ENCODE measurements at places on chromosomes 11 and 22. TPM values are rescaled to one million over a fixed set of nuclear protein-coding genes. Genes with fewer than 3 reads are reported as not detected.

SPDYC gene
- not detected for polyA plus RNA-seq

STK33 gene
- 2.0 TPM for polyA plus RNA-seq

RBM14 gene
- not detected for polyA plus RNA-seq

FOLR3 gene
- polyA plus RNA-seq = not detected

MN1 gene
- polyA plus RNA-seq = 11.5 TPM

MOGAT2 gene
- not detected for polyA plus RNA-seq

NCAM1 gene
- polyA plus RNA-seq = 149 TPM

TMEM138 gene
- 36.9 TPM for polyA plus RNA-seq

PCNX3 gene
- polyA plus RNA-seq = 13.1 TPM

- peak; percentile 89 for DNase-seq
Measured at GRCh38 chr22:21045585-21046294, at the start of gene LRRC74B. Gene LRRC74B (plus strand): TSS chr22:21045946. CDS start chr22:21045987, 41 bp downstream.

GRCh38 chr11:124898263-124898680 is 607 bp upstream of the ROBO4 start:
- DNase-seq = no peak

- no peak for DNase-seq
Measured at GRCh38 chr11:44011797-44012196, 36.0 kb upstream of the ACCSL start.

DNA sequence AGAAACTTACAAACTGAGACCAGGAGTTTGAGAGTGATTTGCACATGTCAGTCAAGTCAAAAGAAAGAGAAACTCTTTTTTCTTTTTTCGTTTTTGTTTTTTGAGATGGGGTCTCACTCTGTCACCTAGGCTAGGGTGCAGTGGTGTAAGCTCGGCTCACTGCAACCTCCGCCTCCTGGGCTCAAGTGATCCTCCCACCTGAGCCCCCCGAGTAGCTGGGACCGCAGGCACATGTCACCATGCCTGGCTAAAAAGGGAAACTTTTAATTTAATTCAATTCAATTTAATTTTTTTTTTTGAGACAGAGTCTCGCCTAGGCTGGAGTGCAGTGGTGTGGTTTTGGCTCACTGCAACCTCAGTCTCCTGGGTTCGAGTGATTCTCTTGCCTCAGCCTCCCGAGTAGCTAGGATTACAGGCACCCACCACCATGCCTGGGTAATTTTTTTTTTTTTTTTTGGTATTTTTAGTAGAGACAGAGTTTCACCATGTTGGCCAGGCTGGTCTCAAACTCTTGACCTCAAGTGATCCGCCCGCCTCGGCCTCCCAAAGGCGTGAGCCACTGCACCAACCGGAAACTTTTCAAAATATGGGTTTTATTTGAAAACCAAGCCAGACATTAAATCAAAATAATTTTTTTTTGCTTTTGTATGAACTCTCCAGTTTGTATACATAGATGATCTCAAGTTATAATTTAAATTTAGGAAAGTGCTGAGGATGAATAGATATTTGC is 9.9 kb downstream of the UCP3 start:
- DNase-seq = no peak

DNA sequence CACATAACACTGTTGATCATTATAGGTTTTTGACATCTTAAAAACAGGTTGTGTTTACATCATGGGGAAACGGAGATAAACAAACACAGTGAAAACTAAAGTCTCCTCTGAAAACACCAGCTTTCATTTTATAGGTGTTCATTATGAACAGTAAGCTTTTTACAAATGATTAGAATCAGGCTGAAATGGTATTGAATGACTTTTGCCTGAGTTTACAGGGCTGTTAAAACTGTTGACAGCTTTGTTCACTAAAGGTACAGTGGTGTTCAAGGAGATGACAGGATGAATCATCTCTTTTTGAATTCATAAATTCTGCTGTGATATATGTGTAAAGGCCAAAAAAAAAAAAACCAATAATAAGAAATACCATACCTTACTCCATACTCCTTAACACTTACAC is 184.6 kb upstream of the CNTN5 start:
- no peak for DNase-seq

GRCh38 chr11:120078397-120078796 is 59.5 kb downstream of the TRIM29 start:
- no peak for DNase-seq

GRCh38 chr22:29206372-29207242 is 911 bp downstream of the EMID1 start:
- DNase-seq = no peak

- no peak for DNase-seq
Measured at GRCh38 chr11:93905384-93905783, 55.0 kb upstream of the VSTM5 start.

DNA sequence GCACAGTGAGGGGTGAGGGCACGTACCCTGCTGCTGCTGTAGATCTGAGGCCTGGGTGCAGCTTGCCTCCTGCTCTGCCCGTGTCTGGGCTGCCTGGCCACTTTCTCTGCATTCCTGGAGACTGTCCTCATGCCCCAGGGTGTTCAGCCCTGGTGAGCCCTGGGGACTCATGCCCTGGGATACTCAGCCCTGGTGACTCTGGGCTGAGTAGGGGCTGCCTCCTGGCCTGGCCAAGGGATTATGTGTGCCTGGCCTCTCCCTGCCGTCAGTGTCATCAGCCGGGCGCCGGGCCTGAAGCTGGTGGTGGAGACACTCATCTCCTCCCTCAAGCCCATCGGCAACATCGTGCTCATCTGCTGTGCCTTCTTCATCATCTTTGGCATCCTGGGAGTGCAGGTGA is 94.7 kb downstream of the CACNA1I start:
- DNase-seq = no peak

DNA sequence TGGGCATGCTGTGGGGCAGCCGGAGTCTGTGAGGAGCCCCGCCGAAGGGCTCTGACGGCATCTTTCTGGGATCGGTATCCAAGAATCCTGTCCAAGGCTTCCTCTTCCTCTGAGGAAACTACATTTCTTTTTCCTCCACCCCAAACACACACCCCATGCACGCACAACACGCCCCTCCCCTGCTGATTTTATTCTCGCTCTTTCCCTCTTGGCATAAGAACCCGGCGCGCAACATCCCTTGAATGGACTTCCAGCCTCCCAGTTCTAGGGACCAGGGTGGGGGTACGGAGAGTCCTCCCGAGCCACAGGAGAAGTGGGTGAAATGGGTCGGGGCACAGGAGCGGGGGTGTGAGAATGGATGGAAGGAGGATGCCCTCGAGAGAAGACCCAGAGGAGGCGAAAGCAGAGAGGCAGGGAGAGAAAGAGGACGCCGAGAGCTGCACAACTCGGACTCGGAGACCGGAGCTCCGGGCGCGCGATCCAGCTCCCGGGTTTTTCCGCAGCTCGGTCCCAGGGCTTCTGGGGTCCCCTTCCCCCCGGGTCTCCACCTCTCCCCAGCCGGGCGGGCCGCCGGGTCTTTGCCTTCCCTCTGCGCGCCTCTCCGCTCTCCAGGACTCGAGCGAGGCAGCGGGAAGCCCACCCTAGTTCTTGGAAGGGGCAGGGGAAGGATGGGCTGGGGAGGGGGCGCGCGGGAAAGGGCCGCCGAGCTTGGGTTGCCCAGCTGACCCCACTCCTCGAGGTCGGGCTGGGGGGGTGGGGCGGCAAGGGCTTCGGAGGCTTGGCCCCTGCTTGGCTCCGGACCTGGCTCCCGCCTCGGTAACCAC is 1.5 kb upstream of the LARGE1 start:
- peak; percentile 66 for DNase-seq

DNA sequence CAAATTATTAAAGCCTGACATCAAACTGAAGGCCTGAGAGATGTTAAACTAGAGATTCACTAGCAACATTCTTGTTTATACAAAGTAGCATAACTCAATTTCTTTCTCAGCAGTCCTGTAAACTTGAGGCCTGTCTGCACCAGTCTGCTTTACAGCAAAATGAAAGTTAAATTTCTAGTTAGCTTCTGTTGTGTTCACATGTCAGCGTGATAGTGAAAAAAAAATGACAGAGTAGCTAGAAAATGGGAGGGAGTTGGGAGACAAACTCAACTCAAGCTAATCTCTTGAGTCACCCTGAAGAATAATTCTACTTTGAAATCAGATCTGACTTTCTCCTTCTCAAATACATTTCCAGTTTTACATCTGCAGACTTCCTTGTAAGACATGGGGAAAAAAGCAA is 6.5 kb downstream of the RBFOX2 start:
- DNase-seq = no peak

DNA sequence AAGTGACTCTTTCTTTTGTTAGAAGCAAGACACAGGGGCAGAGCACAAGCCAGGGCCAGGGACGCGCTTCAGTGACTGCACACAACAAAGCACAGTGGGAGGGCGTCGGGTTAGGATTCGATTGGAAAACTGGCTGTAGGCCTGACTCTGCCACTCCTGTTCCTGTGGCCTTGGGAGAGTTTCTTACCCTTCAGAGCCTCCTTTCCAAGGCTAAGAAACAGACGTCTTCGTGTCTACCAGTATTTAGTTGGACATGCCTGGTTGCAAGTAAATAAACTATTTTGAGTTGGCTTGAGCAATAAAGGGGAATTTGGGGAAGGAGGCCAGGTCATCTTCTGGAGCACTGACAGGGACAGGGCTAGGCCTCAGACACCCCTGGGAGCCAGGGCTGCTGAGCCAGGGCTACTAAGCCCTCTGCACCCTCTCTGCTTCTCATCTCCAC is 549.1 kb downstream of the INSC start:
- DNase-seq = no peak

DNA sequence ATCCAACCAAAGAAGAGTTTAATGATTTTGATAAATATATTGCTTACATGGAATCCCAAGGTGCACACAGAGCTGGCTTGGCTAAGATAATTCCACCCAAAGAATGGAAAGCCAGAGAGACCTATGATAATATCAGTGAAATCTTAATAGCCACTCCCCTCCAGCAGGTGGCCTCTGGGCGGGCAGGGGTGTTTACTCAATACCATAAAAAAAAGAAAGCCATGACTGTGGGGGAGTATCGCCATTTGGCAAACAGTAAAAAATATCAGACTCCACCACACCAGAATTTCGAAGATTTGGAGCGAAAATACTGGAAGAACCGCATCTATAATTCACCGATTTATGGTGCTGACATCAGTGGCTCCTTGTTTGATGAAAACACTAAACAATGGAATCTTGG is 23.9 kb downstream of the KDM4D start:
- no peak for DNase-seq

DNA sequence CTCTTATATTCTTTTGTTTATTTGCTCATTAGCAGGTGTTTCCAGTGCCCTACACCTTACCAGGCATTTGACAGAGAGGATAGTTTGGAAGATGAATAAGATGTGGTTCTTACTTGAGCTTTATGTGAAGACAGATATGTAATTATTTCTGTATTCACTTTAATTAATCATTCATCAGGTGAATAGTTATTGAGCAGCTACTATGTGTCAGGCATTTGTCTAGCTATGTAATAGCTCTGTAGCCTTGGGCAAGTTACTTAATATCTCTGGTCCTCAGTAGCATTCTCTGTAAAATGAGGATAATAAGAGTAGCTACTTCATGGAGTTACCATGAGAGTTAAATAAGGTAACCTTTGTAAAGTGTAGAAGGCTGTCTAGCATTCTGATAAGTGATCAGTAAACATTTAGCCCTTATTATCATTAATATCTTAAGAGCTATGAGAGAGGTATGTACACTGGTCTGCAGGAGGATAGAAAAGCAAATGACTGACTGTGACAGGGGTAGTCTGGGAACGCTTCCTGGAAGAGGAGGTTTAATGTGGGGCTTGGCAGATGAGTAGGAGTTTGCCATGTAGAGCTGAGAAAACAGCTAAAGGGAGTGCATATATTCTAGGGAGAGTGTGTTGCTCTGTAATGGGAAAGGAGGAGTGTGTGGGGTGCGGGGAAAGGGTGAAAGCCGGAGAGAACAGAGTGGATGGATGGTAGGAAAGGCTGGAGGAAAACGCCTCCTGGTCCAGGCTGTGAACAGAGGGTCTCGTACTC is 56.1 kb downstream of the MICAL2 start:
- no peak for DNase-seq

DNA sequence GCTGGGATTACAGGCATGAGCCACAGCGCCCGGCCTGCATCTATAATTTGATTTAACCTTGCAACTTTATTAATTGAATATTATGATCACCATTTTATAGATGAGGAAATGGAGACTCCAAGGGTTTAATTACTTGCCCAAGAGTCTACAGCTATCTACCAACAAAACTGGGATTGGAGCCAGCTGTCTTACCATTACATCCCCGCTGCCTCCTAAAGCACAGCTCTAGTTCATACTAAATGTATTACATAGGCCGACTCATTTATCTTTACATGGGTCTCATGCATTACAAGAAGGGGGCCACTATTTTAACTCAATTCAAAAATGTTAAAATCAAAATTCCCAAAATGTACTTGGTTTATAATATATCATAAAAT is 14.1 kb upstream of the TMA7B start:
- no peak for DNase-seq

DNA sequence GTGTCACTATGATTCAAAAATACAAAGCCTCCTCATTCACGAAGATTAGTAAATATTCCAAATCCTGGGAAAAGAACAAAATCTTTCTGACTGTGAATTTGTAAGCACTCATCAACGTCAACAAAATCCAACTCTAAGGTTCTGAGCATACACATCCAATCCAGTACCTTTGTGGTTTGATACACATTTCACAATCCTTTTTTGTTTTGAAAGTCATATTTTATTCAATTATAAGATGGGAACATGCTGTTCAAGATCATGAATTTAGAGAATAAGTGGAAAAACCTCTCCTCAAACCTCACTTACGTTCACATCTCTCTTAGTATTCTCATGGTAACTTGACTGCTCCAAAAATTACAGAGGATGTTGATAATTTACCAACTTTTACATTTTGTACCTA is 9.6 kb upstream of the MMP3 start:
- no peak for DNase-seq

DNA sequence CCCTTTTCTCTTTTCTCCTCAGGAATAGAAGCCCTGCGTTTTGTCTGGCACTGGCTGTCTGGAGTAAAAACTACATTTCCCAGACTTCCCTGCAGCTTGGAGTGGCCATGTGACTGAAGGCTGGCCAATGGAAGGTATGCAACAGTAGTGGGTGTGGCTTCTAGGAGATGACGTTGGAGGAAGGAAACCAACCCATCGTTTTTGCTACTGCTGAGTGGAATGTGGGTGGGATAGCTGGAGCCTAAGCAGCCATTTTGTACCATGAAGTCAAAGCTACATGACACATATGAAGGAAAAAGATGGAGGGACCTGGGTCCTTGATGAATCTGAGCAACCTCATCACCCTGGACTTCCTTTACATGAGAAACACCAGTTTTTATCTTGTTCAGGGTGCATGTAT is 19.6 kb downstream of the FGF3 start:
- no peak for DNase-seq
